Foreskin keratinocyte (primary cell): ENCODE measurements at places on chromosomes 13 and 19. TPM values are rescaled to one million over a fixed set of nuclear protein-coding genes. Genes with fewer than 3 reads are reported as not detected.

RFPL4AL1 gene
- polyA plus RNA-seq: not detected in 2 replicates

DNA sequence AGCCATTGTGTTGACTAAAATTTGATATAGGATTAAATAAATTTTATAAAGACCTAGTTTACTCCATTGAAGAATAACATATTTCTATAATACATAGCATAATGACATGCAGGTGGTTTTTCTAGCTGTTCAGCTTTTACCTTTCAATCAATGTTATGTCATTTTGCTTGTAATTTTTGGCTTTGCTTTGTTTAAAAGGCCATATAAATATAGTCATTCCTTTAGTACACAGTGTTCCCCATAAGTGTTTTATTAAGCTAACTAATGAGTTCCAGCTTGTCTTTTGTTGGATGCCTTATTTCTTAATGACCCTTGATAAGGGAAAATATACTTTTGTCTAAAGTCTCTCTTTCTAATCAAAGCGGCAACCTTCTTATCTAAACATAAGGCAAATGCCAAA, 906.3 kb upstream of the GPC6 start:
- DNase-seq: no peak

HAUS8 gene
- 18.7 and 20.6 TPM in 2 replicates for polyA plus RNA-seq

EMC10 gene
- polyA plus RNA-seq: 77.9 and 84.6 TPM in 2 replicates

GRCh38 chr13:44053208-44053607, 173.5 kb downstream of the LACC1 start:
- no peak for DNase-seq

DNA sequence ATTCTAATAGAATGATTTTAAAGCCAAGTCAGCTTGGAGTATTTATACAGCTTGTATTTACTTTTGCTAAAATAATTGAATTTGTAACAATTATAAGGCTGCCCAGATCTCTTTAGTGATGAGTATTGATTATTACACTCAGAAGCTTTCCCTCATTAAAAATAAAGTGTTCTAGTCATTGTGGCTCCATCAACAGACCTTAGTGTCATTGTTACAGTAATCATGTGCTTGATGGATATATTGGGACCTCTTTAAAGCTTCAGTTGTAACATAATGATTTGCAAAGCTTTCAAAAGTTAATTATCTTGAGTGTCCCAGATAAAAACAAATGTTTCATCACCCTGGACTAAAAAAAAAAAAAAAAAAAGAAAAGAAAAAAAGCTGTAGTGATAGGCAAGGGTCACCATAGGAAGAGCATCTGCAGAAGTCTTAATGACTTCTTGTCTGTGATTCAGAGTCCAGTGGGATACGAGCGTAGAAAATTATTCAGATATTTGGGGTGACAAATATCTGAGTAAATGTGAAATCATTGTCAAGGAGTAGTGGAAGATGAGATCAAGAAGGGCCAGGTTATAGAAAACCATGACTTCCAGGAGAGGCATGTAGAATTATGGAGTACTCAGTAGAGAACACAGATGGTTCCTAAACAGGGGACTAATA, 369.6 kb downstream of the DCT start:
- DNase-seq: no peak

DNA sequence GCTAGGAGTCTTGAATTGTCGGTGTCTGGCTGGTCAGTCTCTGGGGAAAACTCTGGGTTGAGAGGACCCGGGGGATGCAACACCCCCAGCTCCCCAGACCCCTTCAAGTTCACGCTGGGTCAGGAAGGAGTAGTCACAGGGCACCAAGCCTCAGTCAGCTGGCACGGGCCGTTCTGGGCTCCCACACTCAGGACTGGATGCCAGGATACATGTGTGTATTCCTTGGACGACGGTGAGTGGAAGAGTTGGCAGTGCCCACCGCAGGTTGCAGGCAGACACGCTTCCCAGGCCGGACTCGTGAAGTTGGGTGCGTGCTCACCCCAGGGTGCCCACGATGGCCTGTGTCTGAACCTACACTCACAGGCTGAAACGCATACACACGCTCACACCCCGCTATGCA, 5.5 kb downstream of the GADD45B start:
- DNase-seq: no peak

DNA sequence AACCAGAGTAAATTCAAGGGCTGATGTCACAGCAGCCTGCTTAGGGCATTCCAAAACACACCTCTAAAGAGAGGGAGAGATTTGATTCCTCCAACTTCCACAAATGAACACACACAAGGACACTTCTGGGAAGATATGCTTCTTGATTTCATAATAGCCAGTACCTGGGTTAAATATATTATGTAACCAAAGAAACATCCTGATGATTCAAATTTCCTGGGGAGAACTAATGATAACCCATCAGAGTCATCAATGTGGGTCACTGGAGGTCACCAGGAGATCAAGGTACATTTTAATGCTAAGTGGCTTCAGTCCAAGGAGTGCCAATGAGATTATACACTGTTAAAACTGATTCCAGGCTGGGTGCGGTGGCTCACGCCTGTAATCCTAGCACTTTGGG, 54.0 kb upstream of the DOCK9 start:
- DNase-seq: peak; percentile 77

GRCh38 chr19:9354651-9355050, 8.2 kb upstream of the ZNF177 start:
- no peak for DNase-seq

ZNF723 gene
- polyA plus RNA-seq: not detected in 2 replicates

- DNase-seq: no peak
Observed at GRCh38 chr19:1495051-1495798, 4.2 kb downstream of the REEP6 start.

GRCh38 chr19:15452111-15453047, 2.6 kb upstream of the WIZ start:
- DNase-seq: peak; percentile 45

GRCh38 chr13:79668201-79668752, 187.3 kb downstream of the NDFIP2 start:
- DNase-seq: no peak

DNA sequence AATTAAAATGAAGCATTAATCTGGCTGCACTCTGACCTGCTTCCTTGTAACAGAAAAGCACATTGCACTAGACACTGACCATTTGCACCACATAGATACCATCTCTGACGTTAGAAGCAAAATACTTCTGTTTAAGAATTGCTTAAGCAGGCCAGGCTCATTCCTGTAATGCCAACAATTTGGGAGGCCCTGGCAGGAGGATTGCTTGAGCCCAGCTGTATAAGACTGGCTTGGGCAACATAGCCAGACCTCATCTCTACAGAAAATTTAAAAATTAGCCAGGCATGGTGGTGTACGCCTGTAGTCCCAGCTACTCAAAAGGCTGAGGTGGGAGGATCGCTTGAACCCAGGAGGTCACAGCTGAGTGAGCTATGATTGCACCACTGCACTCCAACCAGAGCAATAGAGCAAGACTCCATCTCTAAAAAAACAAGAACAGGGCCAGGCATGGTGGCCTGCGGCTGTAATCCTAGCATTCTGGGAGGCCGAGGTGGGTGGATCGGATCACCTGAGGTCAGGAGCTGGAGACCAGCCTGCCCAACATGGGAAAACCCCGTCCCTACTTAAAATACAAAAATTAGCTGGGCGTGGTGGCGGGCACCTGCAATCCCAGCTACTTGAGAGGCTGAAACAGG, 7.0 kb upstream of the TLE6 start:
- no peak for DNase-seq

DNA sequence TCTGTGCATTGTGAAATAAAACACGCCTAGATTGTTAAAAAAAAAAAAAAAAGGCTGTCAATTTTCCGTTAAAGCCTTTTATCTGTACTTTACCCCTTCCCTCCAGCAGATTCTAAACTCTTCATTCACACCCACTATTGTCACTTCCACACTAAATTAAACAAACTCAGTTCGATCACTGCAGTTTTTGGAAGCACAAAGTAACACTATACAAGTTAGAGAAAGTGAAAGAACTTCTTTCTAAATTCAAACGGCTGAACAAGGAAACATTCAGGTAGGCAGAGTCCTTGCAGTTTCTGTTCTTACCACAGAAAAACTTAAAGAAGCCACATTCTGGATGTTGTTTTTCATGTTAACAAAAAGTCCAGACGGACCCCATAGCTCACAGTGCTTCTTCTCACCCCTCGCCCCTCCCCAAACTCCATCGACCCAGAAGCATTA, 27.5 kb upstream of the UBE2L5 start:
- DNase-seq: no peak

- no peak for DNase-seq
Observed at GRCh38 chr13:113150550-113151365, 7.7 kb upstream of the PROZ start.

LGALS14 gene
- not detected in 2 replicates for polyA plus RNA-seq

SHISA7 gene
- not detected in 2 replicates for polyA plus RNA-seq

- no peak for DNase-seq
Observed at GRCh38 chr13:21308906-21309305, 132.4 kb downstream of the MRPL57 start.

DNA sequence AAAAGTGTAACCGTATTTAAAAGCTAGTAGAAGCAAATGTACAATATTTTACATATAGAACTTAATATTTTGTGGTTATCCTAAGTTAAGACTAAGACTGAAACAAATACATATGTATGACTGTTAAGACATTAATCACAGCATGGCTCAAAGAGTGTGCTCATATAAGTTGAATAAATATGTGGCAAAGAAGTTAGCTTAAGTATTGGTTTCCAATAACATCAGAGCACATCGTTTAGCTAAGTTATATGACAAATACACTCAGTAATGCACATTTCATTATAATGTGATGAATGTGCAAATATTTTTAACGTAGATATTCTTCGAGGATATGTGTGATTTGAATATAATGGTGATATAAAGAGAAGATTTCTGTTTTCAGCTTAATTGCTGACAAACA, 253.8 kb downstream of the SLITRK5 start:
- DNase-seq: no peak

SERPINE3 gene
- polyA plus RNA-seq: not detected in 2 replicates

DNA sequence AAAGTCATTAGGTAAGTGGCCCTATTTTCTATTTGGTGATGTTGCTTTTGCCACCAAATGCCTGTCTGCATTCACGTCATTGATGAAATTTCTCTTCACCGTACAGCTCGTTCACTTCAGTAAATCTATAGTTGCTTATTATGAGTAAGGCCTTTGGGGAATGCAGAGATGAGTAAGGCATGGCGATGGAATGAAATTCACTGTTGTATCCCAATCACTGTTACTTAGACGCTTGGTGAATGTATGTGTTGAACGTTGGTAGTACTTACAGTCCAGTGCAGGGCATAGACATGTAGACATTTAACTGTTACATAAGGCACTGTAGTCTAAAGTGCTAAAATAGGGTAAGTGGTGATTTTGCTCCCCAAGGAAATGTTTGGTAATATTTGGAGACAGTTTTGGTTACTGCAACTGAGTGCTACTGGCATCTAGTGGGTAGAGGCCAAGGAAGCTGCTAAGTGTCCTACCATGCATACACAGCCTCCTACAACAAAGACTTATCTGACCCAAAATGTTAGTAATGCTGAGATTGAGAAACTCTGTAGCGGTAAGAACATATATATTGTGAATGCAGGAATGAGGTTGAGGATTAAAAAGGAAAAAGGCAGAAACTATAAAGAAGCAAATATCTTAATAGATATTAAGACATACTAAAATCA, 5.8 kb downstream of the AKAP11 start:
- DNase-seq: no peak

OR7A5 gene
- polyA plus RNA-seq: not detected in 2 replicates

DNA sequence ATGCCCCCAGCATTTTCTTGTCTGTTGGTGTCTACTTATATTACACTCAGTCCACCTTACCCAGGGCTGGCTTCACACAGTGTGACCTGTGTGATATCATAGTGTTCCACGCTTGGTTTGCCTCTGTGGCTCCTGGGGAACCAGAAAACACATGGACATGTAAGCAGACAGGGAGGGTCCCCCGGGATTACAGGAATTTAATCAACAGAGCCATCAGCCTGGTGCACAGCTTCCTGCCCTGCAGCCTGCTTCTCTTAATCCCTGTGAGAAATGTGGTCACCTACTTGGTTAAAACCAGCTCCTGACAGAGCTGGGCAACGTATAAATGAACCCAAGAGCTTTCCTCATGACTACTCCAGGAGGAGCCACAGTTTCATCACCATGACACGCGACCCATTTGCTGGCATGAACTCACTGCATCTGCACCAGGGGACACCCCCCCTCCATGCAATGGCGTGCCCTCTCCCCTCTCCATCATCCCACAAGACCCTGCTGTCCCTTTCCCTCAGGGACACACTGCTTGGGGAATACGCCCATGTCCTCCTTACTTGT, 152.1 kb downstream of the UQCRFS1 start:
- no peak for DNase-seq

COX6B1 gene
- polyA plus RNA-seq: 765 and 815 TPM in 2 replicates
